ENCODE measurements at places on chromosomes 11 and 22.

DNA sequence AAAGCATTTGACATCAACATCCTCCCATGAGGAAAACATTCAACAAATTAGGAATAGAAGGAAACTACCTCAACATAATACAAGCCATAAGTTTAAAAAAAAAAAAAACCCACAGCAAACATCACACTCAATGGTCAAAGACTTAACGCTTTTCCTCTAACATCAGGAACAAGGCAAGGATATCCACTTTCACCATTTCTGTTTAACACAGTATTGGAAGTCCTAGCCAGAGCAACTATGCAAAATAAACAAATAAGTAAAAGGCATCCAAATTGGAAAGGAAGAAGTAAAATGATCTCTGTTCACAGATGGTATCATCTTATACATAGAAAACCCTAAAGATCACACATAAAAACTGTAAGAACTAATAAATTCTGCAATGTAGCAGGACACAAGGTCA lies 13.1 kb downstream of the FXYD6 start:
- DNase-seq = no peak

GRCh38 chr22:24409707-24410106 lies 17.7 kb upstream of the ADORA2A start:
- no peak for DNase-seq

GRCh38 chr11:72190631-72191071 lies 1.3 kb upstream of the FOLR1 start:
- no peak for DNase-seq

DNA sequence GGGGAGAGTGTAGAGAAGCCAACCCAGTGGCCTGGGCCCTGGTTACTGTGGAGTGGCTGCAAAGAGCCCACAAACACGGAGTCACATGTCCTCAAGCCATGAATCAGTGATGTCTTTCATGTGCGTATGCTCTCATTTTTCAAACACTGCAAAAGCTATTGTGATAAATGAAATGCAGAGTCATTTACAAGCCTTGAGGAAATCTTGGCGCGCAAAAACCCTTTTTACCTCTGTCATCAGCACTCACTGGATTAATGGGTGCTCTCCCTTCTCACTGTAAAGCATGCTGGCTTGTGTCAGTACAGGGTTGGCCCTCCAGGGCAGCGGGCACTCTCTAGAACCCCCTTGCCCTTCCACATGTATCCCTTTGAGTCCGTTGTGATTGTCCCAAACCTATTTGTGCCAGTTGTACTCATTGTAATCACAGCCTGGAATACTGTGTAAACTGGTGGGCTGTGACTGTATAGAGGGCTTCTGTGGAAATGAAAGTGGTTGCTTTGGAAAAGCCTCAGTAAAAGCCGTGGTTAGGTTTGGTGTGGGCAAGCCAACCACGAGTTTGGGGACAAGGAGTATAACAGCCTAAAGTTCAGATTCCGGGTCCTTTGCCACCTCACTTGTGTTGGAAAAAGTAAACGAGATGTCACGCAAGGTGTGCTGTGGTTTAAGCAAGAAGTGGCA lies 10.4 kb downstream of the GNAZ start:
- DNase-seq = no peak

GRCh38 chr22:49017482-49018329 lies 810.0 kb downstream of the BRD1 start:
- DNase-seq = no peak

DNA sequence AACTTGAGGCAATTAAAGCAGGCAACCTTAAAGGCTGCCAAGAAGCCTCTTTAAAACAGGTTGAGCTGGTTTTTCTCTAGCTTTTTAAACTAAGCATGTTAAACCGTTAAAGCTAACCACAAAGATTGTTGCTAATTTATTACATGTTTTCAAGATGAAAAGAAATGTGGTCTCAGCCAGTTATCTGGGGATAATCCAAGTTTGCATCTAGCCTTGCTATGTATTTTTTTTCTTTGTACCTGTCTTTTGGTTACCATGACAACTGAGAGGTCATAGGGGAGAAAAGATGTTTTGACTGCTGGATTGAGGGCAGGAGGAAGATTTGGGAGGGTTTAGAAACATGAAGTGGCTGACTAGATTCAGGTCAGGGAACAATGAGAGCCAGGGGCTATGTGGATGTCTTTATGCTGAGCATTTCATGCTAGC lies 19.2 kb upstream of the PGM2L1 start:
- no peak for DNase-seq
